Neural progenitor cell (in vitro differentiated cells): ENCODE measurements at places on chromosomes 3 and 15.

GRCh38 chr15:67199881-67200763 is 54.3 kb downstream of the AAGAB start:
- DNase-seq = no peak

- no peak for DNase-seq
These were observed 249.4 kb upstream of the MDFIC2 start for GRCh38 chr3:70561796-70562195.

- no peak for DNase-seq
These were observed 20.5 kb downstream of the TRH start for GRCh38 chr3:129994883-129995559.

DNA sequence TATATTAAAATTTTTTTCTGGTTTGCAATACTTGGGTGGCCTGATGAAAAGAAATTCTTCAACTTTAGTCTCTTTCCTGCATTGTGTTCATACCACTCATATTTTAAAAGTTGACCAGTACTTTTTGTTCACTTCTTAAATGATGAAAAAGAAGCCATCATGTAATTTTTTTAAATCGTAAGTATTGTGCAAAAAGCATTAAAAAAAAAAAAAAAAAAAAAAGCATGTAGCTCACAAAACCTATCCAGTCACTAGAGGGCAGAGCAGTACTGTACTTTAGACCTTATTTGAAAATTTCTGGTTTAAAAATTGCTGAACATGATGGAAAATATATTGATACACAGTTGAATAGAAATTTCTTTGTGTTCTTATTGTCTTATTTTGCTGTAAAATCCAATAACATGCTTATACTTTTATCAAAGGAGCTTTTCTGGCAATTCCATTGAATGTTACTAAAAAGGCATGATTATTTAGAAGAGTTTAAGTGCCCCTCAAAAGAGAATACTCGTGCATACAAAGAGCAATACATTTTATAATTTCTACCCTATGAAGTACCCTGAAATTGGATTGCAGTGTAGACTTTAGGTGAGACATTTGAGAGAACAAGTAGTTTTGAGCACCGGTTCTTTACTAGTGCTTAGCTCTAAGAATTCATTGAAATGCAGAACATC is 137.7 kb downstream of the BBX start:
- peak; percentile 32 for DNase-seq

GRCh38 chr3:67654099-67654843 is at the start of gene SUCLG2:
Gene SUCLG2 (minus strand): TSS chr3:67654612. CDS start chr3:67654586, 26 bp downstream.
- DNase-seq = peak; percentile 89
